Skeletal muscle cell (primary cell): ENCODE measurements at places on chromosomes 16 and 17.
A peak's percentile ranks its signal among the peaks of the same experiment; 100 is the strongest.

GRCh38 chr16:84143784-84144199 lies 1.2 kb downstream of the HSDL1 start:
- no peak for DNase-seq

GRCh38 chr17:80637048-80637781 lies 92.6 kb downstream of the RPTOR start:
- DNase-seq = no peak

- no peak for DNase-seq
Observed at GRCh38 chr17:79729761-79730160, 982 bp upstream of the ENPP7 start.

DNA sequence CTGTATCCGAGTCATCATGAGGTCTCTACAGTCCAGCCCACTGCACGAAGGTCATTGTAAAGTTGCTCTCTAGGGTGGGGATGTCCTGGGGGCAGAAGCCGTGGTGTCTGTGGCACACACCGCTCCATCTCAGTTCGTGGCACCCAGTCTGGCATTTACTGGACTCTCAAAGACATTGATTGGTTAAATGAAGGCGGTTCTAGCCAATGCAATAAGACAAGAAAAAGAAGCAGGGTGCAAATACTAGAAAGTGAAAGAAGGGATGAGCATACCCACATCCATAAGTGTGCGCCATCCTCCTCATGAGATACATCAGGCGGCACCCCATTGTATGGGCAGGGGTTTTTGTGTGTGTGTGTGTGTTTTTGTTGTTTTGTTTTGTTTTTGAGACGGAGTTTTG lies 10.7 kb upstream of the ATP2A3 start:
- DNase-seq = no peak

GRCh38 chr17:80145076-80146075 lies 1.6 kb downstream of the EIF4A3 start:
- no peak for DNase-seq

GRCh38 chr17:55783684-55784245 lies 32.9 kb downstream of the PCTP start:
- DNase-seq = peak; percentile 41

DNA sequence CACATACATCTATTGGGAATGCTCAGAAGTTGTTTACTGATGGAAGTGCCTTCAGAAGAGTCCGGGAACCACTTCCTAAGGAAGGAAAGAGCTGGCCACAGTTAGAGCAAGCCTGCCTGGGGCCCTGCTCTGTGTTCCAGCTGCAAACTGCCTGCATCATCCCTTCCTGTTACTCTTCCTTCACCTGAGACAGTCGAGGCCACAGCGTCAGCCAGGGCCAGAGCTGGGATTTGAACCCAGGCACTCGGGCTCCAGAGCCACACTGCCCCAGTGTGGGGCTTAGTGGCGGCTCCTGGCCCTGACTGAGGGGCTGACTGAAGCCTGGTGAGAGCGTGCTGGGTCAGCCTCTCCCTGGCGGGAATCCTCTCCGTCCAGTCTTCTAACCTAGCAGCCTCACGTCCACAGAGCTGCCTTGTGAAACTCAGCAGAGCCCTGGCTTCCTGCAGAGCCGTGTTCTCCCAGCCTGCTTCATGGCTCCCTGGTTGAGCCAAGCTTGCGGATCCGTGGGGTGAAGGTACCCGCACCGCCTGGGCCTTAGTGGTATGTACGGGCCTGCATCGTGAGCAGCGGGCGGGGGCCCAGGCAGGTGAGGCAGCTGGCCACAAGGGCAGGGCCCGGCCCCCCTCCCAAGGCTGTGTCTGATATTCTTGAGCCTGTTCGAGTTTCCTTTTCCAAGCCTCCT lies 4.6 kb upstream of the C17orf99 start:
- no peak for DNase-seq

DNA sequence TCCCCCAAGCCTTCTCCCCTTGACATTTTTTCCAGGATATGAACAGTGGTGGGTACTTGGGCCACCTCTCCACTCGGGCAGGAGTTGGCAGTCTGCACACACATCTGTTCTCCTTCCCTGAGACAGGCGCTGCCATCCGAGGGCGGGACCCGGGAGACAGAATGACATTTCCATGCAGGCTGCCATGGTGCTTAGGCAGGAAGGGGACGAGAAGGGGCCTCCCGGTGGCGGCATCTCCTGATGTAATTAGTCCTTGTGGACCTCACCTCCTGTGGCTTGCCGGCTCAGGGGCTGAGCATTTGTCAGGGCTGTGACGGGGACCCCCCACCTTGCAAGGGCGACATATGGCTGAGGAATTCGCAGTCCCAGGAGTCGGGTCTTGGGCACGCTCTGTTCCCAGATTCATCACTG lies 197.2 kb downstream of the FOXL1 start:
- DNase-seq = no peak

DNA sequence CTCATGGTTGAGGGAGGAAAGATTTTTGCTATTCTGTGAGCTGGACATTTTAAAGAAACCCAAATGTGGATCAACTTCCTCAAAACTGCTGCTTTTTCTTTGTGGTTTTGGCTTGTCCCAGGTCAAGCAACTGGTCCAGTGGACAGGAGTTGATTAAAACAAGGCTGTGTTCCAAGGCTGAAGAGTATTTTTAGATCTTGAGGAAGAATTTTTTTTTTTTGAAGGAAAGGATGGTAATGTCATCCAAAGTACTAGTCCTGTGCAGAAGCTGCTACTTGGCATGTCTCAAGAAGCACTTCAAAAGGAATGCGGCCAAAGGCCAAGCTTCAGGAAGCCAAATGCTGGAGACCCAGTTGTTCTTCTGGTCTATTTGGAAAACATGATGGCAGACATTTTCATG lies 8.0 kb upstream of the MYH2 start:
- peak; percentile 4 for DNase-seq

DNA sequence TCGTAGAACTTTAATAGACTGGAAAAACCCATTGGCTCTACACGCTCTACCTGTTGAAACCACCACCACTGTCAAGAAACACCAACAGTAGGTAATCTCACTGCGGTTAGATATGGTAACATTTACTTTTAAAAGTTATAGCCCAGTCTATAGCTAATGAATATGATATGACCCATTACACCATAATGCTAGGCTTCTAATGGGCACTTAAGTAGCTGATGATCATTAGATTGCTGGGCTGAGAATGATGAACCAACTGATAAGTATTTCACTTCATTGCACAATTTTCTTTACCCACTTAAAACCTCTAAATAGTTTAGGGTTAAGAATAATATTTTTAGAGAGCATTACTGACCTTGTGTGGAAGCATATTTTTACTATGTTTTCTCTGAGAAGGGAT lies 788.9 kb upstream of the CA10 start:
- no peak for DNase-seq

DNA sequence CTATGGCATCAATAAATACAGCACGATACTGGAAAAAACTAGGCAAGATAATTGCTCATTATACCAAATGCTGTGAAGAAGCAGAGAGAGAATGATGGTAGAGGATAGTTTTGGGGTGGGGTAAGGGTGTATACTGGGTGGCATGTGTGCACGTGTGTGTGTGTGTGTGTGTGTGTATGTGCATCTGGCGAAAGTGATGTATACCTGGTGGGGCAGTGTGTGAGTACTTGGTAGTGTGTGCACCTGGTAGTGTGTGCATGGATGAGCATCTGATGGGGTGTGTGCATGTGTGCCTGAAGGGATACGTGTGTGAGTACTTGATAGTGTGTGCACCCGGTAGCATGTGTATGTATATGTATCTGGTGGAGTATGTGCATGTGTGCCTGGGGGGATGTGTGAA lies 347.3 kb downstream of the CPPED1 start:
- DNase-seq = no peak

GRCh38 chr16:89114159-89114981 lies 20.7 kb downstream of the ACSF3 start:
- no peak for DNase-seq

GRCh38 chr17:61657338-61657737 lies 66.3 kb upstream of the NACA2 start:
- no peak for DNase-seq

DNA sequence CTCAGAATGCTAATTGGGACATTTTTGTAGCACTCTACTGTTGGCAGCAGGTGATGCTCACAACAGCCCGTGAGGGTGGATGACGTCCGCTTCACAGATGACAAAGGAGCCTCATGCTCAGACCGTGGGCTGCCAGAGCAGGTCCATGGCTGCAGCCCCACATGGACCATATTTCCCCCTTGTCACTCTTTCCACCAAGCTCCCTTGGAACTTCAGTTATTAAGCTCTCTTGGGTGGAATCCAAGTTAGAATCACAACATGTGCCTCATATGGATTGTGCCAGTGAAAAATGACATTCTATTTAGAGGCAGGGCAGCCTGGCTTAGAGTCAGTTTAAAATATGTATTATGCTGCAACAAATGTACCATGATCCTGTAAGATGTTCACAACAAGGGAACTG lies 33.2 kb upstream of the STH start:
- DNase-seq = no peak

- no peak for DNase-seq
Observed at GRCh38 chr16:24318680-24319079, 62.5 kb downstream of the CACNG3 start.

DNA sequence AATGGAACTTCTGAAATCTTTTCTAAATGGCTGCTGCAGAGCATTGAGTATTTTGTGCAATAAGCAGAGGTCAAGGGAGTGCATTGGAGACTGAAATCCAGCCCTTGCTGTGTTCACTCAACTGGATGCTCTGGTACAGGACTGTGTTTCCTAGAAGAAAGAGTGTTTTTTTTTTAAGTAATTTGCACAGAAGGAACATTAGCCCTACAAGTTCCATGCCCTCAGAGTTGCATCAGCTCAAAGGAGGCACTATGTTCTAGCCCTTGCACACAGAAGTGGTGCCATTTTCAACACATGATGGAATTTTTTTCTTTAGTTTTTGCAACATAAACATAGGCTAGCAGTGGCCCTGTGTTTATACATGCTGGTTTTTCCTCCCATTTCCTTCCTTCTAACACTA lies 144.1 kb upstream of the HLF start:
- DNase-seq = no peak

DNA sequence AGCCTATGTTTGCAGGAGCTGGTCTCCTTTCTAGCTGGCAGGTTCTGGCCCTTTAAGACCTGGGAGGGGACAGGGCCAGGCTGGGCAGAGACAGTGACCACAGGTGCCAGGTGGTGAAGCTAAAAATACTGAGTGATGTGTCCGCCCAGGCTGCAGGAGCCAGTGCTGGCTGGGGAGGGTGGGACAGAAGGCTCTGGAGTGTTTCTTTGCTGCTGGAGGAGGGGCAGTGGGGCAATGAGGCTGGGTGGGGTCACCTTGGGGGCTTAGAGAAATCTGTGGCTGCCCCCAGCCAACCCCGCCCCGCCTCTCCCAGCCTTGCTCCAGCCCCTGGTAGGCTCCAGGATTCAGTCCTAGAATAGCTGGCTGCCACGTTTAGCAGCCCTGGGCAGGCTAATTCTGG lies 30.4 kb upstream of the SBK1 start:
- DNase-seq = no peak

DNA sequence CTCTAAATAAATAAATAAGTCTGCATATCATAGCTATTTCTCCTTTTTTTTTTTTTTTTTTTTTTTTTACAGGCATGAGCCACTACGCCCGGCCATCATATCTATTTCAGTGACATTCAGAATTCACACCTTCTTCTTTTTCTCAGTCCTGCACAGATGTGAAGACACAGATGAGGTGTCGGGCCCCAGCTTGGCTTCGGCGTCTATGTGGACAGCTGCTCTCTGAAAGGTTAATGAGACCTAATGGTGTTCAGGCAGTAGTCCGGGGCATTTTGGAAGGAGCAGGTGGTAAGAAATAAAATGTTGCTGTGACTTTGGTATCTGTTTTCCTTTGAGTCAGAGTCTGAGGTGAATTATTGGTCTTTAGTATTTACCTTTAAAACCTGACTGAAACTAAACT lies 23.6 kb downstream of the TANGO6 start:
- DNase-seq = no peak

GRCh38 chr16:65954446-65954845 lies 412.0 kb upstream of the CDH5 start:
- no peak for DNase-seq

DNA sequence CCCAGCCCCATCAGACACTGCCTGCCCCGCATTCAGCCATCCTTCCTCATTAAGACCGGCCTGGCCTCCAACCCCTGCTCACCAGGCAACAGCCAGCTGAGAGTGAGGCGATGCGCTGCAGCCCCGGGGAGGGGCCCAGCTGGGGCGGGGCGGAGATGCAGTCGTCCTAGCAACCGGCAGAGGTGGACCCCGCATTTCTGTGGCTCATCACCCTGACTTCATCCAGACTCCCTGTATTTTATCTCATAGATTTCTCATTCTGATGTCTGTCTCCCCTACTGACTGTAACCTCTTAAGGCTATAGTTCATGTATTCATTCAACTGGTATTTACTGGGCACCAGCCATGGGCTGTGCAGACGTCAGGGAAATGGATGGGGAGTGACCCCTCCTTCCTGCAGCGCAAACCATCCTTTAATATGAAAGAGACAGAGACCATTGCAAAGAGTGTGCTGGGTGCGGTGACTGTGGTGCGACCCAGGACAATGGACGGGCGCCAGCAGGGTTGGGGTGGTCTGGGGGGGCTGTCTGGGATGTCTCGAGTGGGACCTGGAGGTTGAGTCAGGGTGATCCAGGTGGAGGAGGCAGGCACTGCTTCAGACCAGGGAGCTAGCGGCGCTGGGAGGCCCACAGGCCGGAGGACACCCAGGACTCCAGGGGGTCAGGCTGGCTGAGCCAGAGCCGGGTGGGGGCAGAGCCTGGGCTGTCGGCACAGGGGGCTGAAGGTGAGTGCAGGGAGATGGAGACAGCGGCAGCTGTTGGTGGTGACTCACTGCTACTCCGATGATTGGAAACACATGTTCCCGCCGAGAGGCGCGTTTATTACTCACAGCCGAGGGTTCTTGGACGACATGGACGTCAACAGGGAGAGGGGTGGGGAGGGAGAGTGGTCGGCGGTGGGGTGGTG lies 10.5 kb upstream of the TIMP2 start:
- DNase-seq = peak; percentile 96

DNA sequence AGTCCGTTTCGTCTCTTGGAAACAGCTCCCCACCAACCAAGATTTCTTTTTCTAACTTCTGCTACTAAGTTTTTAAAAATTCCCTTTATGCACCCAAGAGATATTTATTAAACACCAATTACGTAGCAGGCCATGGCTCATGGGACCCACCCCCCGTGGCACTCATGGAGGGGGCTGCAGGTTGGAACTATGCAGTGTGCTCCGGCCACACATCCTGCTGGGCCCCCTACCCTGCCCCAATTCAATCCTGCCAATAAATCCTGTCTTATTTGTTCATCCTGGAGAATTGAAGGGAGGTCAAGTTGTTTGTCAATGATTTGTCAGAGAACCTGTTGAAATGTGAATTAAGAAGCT lies 48.2 kb downstream of the IL21R start:
- DNase-seq = no peak

GRCh38 chr17:15270628-15271381 lies 5.7 kb upstream of the PMP22 start:
- no peak for DNase-seq

- no peak for DNase-seq
Observed at GRCh38 chr17:29060475-29060874, 17.5 kb downstream of the PIPOX start.

- no peak for DNase-seq
Observed at GRCh38 chr17:28720247-28720996, 637 bp downstream of the RPL23A start.

GRCh38 chr16:2252806-2253148 lies 1.4 kb upstream of the ECI1 start:
- DNase-seq = no peak

GRCh38 chr17:81817758-81818147 lies 13.8 kb downstream of the GCGR start:
- no peak for DNase-seq
